Stimulated activated CD4-positive, alpha-beta T cell treated with anti-CD3 and anti-CD28 coated beads, Interleukin-2, amount 100 ng/mL, for 48 hours (primary cell): ENCODE measurements at places on chromosomes 4 and X.

DNA sequence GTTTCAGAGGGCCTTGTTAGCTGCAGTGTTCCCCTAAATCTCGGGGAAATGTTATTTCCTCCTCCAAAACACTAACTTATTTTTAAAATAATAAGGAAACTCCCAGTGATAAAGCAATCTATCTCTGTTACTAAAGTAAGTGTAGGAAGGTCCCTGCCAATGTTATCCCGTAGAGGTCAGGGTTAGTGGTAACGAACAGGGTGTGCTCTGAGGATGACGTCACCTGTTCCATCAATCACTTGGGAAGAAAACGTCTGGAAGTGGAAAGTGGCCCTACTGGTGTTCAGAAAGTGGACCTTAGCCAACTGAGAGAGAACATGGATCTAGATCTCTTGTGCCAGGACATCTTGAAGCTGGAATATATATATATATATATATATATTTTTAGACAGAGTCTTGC is 249.5 kb downstream of the BCOR start:
- no peak for DNase-seq

- no peak for DNase-seq
These were observed 274.3 kb upstream of the HS3ST1 start for GRCh38 chr4:11702886-11703557.

- DNase-seq, result no peak
These were observed 18.8 kb upstream of the RPS6KA3 start for GRCh38 chrX:20285511-20285910.

DNA sequence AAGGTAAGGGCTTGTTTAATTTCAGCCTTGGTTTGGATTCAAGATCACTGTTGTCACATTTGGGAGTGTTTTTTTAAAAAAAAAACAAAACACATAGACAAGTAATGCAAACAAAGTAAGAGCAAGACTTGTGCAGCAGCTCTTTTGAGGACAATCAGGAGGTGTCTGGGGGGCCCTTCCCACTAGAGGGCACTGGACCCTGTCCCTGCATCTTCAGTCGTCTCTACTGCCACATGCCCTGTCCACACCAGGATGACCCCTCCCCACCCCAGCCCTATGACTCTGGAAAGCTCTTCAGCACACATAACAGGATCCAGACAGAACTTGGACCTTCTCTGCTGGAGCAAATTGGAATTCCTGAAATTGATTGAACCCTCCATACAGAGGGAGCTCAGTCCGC is 71.0 kb downstream of the USP46 start:
- DNase-seq, result no peak

- no peak for DNase-seq
These were observed 93.5 kb upstream of the GALNTL6 start for GRCh38 chr4:171719691-171720090.

DNA sequence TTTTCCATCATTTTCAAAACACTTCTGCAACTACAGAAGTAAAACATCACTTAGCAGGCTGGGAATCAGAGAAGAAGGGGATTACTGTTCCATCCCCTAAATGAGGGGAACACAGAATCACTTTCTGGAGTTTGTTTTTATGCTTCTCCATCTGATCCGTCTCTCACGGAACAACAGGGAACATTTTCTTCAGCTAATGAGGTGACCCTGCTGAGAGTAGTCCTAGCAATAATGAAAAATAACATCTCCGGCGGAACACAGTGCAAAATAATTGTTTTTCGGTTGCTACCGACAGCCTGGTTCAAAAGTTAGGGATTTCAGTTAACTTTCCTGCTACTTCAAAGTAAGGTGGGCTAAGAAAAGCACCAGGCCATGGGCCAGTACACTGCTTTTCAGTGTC is 322.9 kb downstream of the UNC5C start:
- DNase-seq, result no peak

- no peak for DNase-seq
These were observed 101.3 kb downstream of the CORIN start for GRCh38 chr4:47736555-47736954.
